GOT3 (cell line): ENCODE measurements at places on chromosomes 4 and X.

- no peak for DNase-seq
Observed at GRCh38 chrX:45807572-45808425, 607.1 kb upstream of the DIPK2B start.

- no peak for DNase-seq
Observed at GRCh38 chr4:163164591-163164990, 2.1 kb downstream of the NAF1 start.

- DNase-seq = peak; percentile 1
Observed at GRCh38 chrX:72569786-72570185, 2.9 kb downstream of the HDAC8 start.

DNA sequence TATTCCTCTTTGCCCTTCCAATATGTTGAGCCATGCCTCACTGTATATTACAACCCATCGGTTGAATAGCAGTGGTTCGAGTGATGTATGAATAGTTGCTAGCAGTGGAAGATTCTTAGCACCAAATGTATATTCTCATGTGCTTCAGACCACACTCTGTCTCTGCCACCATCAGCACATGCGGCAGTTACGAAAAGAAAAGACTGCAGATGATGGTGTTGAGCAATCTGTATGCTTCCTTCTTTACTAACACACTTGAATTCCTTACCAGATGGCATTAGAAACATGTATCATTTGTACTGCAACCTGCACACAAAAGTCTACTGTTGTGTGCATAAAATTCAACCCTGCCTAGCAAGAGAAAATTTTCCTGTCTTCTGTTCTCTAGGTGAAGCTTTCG lies 214.6 kb downstream of the ENOX2 start:
- no peak for DNase-seq

DNA sequence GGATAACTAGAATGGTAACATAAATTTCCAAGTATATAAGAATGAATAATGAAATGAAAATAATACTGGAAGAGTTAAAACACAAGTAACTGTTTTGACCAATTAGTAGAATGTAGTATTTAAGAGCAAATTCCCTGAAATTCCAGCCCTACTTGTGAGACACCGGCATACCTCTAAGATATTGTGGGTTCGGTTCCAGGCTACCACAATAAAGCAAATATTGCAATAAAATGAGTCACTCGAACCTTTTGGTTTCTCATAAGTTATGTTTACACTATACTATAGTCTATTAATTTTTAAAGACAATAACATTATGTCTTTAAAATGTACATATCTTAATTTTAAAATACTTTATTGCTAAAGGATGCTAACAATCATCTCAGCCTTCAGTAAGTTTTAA lies 15.2 kb upstream of the IQCM start:
- DNase-seq = no peak

GRCh38 chr4:110989125-110989524 lies 366.2 kb upstream of the PITX2 start:
- DNase-seq = no peak

DNA sequence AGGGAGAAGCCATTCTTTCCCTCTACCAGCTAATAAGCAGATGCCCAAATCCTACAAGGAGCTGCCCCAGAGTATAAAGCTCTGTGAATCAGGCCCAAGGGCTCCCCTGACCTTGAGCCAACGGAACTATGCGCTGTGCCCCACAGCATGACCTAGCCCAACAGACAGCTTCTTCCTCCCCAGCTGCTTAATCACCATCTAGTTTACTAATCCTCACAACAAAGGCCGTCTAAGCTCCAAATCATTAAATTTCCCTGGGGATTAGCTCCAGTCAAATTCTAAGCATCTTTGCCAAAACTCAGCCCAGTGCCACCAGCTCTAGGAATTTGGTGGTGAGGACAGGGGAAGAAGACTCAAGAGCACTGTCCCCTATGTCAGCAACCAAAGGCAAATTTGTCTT lies 113.1 kb downstream of the SHROOM4 start:
- no peak for DNase-seq

- DNase-seq = no peak
Observed at GRCh38 chr4:77360451-77360850, 203.4 kb downstream of the CCNG2 start.

- DNase-seq = no peak
Observed at GRCh38 chr4:138037696-138038095, 204.5 kb downstream of the SLC7A11 start.

GRCh38 chrX:148288451-148288850 lies 212.0 kb upstream of the AFF2 start:
- no peak for DNase-seq

- no peak for DNase-seq
Observed at GRCh38 chrX:148552775-148553174, 52.4 kb downstream of the AFF2 start.

- no peak for DNase-seq
Observed at GRCh38 chr4:185227713-185228278, 18.4 kb downstream of the SNX25 start.

DNA sequence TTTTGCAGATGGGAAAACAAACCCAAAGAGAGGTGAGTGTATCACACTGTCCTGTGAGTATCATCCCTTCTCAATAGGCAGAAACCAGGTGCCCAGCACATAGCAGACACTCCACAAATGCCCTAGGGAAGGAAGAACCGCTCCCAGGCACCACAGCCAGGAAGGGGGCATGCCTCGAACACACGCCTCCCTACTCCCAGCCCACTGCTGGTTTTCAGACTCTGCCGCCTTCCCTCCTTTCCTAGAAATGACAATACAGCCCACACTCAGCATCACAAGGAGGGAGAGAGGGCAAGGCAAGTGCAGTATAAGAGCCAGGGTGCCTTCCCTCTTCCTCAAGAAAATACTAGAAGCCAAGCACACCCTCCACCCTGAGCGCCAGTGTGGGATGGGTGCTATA lies 16.2 kb downstream of the JAKMIP1 start:
- no peak for DNase-seq

DNA sequence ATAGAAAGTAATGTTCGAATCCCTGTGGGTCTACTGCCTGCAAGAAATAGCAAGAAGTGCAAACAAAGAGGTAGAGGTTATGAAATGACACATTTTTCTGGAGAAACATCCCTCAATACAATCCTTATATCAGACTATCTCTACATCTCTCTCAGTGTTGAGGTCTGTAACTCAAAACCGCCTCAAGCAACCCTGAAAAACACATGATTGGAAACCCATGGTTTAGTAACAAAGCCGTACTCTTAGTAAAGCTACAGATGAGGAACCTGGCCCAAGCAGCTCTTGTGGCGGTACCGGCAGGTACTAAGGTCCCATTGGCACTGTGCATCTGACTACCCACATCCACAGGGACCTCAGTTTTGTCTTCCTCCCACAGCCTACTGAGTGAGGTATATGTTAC lies 53.9 kb downstream of the IRF2 start:
- DNase-seq = no peak

- DNase-seq = no peak
Observed at GRCh38 chr4:18859468-18859867, 837.9 kb upstream of the LCORL start.

GRCh38 chrX:110440016-110440805 lies 81.6 kb downstream of the RTL9 start:
- DNase-seq = no peak

GRCh38 chr4:186765138-186765537 lies 41.5 kb upstream of the FAT1 start:
- DNase-seq = peak; percentile 3

DNA sequence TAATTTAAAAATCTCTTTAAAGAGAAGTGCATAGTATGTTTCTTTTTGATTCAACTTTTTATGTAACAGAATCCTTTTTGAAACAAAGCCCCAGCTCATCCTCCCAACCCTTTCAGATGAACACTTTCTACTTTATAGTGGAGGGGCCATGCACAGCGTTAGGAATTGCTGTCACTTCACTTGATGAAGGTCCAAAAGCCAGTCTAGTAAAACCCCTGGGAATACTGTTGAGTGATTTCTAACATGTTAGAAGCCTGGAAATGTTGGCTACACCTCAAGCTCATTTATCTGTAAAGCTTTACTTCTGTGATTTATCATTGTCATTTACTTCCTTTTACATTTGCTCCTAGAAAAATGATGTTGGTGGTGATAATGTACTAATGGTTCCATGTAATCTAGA lies 1608.9 kb upstream of the TENM3 start:
- no peak for DNase-seq

GRCh38 chr4:121156822-121157769 lies 7.0 kb downstream of the TNIP3 start:
- DNase-seq = no peak

GRCh38 chrX:13747836-13748235 lies 13.3 kb downstream of the OFD1 start:
- no peak for DNase-seq

DNA sequence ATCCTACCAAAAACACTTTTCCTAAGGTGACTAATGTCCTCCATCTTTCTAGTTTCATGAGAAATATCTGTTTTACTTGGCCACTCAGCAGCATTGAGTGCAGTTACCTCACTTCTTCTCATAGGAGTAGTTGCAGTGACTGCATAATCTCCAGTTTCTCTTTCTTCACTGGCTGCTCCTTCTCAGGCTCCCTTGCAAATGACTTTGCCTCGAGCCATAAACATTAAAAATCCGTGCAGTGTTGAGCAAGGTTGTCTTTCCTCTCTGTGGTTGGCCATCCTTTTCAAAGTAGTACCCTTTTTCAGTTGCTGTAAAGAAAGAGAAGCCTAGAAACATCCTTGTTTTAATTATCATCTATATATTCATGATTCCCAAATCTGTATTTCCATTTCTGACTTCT lies 10.2 kb upstream of the PRKG2 start:
- no peak for DNase-seq

DNA sequence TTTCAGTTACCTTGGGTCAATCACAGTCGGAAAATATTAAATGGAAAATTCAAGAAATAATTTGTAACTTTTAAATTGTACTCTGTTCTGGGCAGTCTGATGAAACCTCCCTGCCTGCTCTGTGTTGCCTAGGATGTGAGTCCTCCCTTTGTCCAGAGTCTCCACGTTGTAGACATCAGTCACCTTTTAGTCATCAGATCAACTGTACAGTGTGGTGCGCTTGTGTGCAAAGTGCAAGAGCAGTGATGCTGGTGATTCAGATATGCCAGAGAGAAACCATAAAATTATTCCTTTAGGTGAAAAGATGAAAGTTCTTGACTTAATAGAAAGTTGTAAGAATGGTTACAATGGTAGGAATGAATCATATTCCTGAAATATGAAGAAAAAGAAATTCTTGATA lies 1.4 kb downstream of the SPATA4 start:
- DNase-seq = no peak

GRCh38 chr4:75736862-75737261 lies 12.5 kb downstream of the USO1 start:
- DNase-seq = no peak

- no peak for DNase-seq
Observed at GRCh38 chrX:13752141-13752540, 17.6 kb downstream of the OFD1 start.

DNA sequence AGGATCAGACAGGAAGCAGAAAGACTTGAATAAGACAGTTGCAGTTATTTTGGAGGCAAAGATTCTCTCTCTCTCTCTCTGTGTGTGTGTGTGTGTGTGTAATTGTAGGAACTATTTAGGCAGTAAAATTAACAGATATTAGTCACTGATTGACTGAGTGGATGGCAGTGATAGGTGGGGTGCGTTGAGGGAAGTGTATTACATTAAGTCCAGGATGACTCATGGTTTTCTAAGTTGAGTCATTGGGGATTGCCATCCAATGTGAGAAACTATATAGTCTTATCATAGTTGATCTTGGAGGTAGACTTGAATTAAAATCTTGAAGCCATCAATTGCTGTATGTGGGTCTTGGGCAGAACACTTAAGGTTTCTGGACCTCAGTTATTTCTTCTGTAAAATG lies 75.4 kb downstream of the AR start:
- DNase-seq = no peak

GRCh38 chrX:17826609-17827496 lies 34.2 kb downstream of the RAI2 start:
- no peak for DNase-seq

GRCh38 chrX:112636288-112636687 lies 43.5 kb downstream of the LHFPL1 start:
- DNase-seq = no peak

DNA sequence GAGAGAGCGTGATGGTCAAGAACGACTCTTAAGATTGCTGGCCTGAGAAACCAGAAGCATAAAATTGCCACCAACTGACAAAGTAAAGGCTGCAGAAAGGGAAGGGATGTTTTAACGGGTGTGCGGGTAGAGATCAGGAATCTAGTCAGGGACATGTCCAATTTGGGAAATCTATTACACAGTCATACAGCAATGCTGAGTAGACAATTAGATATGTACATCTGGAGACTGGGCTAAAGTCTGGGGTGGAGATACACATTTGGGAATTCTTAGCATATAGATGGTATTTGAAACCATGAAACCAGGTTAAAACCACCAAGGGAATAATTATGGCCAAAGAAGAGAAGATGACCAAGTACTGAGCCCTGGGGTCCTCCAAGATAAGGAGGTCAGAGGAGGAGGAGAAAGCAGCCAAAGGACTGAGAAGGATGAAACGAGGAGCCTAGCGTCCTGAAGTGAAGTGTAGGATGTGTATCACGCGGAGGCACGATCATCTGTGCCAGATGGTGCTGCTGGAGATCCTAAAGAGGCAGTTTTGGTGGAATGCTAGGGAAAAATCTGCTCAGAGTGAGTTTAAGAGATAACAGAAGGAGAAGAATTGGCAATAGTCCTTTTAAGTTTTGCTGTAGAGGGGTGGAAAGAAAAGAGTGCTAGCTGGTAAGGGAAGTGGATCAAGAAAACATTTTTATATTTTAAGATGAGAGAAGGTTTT lies 36.5 kb downstream of the SEC24D start:
- no peak for DNase-seq

DNA sequence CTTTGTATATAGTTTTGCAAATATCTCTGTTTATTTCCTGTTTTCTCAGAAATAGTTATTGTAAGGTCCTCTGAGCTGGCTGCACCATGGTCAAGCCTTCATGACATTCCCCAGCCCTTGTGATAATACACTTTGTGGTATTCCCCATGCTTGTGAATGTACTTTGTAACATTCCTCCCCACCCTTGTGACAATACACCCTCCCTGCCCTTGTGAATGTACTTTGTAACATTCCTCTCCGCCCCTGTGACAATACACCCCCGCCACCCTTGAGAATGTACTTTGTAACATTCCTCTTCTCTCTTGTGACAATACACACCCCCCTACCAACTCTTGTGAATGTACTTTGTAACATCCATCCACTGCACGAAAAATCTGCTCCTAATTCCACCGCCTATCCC lies 530.7 kb downstream of the CENPC start:
- no peak for DNase-seq
